Urothelium cell line (cell line): ENCODE measurements at places on chromosomes 1 and 21.

GRCh38 chr21:45361033-45361997, 43.6 kb upstream of the COL18A1 start:
- no peak for DNase-seq

DNA sequence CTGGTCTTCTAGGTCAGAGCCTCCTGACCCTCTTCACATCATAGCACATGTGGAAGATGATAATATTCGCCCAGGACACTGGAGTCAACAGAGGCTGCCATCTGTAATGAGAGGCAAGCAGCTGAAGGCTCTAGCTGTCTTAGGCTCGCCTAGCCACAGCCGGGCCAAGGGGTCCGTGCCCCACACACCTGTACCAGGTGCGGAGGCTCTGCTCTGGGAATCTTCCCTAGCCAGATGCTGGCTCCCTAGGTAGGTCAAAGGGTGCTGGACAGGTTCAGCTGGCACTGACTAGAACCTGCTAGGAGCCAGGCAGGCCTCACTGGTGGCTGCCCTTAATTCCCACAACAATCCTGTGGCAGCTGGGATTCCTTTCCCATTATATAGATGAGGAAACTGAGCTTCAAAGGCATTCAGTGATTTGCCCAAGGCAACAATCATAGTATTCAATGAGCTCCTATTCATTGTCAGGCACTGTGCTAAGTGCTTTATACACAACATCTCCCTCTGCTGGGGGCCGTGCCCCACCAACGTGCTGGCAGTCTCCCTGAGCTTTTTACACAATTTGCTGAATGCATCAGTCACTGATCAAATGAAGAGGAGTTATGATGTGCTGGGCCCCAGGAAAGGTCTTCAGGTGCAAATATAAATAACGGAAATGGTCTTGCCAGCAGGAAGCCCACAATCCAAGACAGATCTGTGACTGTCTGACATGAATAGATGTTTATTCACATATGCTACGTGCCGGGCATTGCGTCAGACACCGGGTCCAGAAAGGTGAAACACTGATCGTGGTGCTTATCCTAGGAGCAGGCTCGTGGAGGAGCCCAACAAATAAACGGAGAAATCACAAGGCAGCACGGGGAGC, 58.0 kb downstream of the DDX20 start:
- DNase-seq, result no peak

GRCh38 chr1:219161371-219161770, 12.3 kb upstream of the LYPLAL1 start:
- DNase-seq, result no peak

DNA sequence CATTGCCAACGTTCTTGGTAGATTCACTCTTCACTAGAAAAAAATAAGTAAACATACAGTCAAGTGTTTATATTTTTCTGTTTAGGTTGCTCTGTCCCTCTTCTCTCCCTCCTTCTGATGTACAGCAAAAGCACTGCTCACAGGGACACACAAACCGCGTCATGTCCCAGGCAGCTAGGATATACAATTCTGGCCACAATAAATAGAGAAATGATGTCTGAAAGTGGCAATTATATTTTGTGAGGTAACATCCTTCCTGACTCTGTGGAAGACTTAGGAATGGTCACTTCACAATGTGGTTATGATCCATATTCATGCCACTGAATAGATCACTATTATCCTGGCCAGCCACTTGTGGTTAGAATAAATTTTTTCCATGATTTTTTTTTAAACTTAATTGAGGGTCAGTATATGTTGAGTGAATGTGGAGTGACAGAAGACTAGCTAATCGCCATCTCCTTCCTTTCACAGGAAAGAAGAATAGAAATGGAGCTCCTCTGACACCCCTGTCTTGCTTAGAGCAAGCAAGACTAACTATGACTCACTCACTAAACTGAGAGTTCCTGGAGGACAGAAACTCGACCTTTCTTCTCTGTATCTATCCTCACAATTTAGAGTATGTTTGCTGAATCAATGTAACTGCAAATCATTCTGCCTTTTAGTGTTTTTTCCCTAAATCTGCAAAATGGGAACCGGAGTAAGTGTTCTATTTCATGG, 54.0 kb downstream of the ZNHIT6 start:
- DNase-seq, result no peak

DNA sequence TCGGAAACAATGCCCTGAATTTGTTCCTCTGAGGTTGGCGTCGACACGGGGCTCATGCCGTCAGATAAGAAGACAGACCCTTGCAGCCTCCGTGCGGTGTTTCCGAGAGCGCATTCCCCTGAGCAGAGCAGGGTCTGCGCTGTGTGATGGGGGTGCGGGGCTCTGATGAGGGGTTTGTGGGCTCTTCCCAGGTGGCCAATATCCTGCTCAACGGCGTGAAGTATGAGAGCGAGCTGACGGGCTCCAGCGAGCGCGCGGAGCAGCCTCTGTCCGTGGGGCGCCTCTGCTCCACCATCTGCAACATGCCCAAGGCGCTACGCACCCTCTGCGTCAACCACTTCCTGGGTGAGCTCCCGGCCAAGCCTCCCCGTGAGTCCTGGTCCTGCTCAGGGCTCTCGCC, 17.3 kb downstream of the SLC45A1 start:
- no peak for DNase-seq

DNA sequence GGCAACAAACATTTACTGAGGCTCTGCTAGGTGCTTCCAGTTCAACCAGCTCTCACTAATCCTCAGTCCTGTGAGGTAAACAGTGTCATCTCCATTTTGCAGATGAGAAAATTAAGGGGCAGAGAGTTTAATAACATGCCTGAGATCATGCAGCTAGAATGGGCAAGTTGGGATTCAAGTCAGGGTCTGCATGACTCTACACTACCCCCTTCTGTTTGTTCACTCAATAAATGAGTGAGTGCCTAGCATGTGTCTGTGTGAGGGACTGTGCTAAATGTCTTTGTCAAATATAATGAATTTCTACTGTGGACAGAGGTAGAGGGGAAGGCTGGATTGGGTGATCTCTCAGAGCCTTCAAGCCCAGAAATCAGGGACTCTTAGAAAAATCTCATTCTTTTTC, 4.5 kb downstream of the PEF1 start:
- DNase-seq, result no peak

DNA sequence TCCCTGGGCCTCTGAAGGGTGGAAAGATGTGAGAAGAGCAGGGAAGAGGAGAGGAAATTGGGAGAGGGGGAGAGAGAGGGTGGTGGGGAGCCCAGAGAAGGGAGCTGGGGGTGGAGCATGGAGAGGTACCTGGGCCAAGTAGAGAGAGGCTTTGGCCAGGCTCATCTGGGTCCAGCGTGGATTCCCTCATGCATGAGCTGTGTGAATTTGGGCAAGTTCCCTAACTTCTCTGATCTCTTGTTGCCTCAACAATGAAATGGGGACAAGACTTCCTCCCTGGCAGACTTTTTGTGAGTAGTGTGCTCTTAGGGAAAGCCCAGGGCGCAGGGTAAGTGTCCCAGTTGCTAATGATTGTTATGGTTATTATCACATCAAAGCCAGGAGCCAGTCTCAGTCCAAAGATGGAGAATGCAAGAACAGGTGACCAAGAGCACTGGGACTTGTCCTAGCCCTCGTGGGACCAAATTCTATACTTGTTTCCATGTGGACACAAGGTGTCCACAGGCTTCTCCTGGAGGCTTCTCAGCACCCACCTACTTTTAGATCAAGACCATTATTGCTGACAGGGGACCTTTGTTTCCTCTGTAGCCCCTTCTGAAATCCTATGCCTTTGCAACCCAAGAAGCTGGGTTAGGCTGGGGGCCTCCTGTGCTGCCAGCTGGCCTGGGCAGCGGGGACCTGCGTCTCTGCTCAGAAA, 13.9 kb downstream of the IL6R start:
- DNase-seq, result no peak

DNA sequence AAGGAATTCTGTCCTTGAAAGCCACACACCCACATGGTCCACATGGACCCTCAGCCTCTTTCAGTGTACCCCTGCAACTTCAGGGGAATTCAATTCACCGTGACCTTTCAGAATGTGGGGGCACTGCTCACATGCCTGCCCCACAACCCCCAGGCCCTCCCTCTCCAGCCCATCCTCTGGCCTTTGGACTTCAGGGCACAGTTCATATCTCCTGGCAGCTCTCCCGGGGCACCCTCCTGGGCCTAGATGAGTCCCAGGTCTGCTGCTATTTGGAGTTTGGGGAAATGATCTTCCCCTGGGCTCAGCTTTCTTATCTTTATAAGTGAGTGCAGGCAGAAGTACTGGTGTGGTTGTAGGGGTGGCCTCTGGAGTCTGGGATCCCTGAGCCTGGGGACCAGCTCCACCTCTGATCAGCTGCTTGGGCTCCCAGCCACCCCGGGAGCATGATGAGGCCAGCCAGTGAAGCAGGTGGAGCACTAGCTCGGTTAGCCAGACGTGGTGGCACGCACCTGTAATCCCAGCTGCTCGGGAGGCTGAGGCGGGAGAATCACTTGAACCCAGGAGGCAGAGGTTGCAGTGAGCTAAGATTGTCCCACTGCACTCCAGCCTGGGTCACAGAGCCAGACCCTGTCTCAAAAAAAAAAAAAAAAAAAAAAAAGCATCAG, 15.8 kb downstream of the C1orf167 start:
- no peak for DNase-seq

DNA sequence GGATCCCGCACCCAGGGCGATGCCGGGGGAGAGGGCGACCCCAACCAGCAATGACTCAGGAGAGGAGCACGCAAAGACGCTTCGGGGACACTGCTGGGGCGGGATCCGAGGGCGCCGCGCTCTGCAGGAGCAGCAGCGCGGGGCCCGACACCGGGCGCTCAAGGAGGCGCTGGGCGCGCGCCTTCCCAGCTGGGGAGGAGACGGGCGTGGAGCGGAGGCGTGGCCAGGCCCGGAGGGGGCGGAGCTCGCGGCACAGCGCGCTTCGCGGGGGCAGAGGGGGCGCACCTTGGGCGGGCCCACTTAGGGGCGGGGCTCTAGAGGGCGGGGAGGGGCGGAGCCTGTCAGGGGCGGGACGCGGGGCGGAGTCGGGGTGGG, 369 bp downstream of the SUMO3 start:
- peak; percentile 96 for DNase-seq

DNA sequence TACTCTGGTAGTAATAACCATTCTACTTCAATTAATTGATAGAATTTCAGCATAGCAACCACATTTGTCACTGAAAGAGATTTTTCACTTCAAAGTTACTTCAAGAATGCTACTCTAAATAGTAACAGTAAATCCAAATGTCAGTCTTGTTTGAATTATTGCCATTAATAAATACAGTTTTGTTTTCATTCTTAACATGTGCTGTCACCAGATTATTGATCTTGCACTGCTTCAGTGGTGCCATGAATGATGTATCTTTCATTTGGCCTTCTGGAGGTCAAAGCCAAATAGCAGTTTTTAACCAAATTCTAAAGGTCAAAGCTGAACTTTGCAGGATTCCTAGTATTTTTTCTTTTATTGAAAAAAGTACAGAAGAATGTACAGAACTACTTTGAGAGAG, 199.5 kb downstream of the PATJ start:
- DNase-seq, result no peak

DNA sequence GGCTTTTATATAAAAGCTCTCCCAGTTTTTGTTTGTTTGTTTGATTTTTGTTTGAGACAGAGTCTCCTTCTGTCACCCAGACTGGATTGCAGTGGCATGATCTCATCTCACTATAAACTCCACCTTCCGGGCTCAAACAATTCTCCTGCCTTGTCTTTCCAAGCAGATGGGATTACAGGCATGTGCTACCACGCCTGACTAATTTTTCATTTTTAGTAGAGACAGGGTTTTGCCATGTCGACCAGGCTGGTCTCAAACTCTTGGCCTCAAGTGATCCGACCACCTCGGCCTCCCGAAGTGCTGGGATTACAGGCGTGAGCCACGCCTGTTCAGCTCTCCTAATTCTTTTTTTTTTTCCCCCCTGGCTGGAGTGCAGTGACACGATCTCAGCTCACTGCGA, 4.4 kb downstream of the PCAT6 start:
- no peak for DNase-seq

DNA sequence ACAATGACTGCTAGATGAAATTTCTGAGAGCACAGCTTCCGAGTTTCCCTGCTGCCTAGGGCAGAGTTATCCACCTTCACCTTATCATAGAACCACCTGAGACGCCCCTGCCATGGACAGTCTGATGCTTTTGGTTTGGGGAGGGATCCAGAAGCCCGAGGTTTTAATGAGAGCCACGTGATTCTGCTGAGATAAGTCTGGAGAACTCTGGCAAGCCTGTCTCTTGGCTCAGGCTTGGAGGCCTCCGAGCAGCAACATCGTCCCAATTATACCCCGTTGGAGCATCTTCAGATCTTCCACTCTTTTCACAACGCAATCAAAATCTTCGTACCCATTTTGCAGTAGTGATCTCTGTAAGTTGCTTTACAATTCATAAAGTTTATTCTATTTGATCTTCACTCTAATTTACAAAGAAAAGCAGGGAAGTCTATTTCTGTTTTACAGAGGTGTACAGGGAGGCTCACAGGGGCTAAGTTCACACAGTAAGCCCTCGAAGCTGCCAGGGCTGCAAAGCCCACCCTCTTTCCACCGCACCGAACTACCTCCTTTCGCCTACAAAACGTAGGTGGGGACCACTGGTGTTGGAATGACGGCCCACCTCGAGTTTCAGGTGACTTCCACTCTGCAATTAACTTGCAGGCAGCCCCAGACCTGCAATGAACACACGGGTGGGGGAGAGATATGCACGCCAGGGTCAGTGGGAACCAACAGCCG, 513 bp upstream of the HHAT start:
- no peak for DNase-seq

GRCh38 chr1:155313261-155313660, 4.6 kb downstream of the FDPS start:
- no peak for DNase-seq

- DNase-seq, result no peak
Measured at GRCh38 chr1:150020711-150021110, 10.2 kb upstream of the OTUD7B start.

DNA sequence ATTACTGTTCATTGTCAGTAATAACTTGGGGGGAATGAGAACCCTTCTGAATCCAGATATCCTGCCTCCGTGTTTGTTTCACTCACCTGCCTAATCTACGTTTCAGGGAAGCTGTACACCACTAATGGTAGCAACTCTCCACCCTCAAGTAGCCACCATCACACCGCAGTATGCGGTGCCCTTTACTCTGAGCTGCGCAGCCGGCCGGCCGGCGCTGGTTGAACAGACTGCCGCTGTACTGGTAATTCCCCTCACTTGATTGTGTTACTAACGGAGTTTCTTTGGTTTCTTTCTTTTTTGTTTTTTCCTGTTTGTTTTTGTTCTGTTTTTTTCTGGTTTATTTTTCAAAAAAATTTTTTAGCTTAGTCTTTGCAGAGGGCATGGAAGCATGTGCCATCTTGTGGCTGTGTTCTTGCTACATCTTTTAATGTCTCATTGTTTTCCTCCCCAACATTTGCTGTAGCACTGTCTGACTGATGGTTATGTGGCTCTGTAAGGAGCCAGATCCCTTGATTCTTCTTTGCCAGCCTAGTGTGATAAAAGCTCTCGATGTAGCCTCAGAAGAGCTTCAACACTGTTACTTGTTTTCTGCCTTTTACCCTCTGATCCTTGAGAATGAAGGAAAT, 15.9 kb upstream of the OLFML3 start:
- DNase-seq, result no peak

GRCh38 chr1:16158993-16159831, 3.3 kb upstream of the EPHA2 start:
- no peak for DNase-seq

- DNase-seq, result no peak
Measured at GRCh38 chr1:145871994-145872924, 13.4 kb upstream of the PIAS3 start.
